Activated T-helper 2 cell treated with anti-CD3 and anti-CD28 coated beads, Interferon-gamma antibody, Interleukin-2, Interleukin-4, amounts not matched to agents 10 μg/mL and 5 μg/mL and 100 μg/mL, durations not matched to agents 14 hours and 24 hours and 36 hours (primary cell): ENCODE measurements at places on chromosomes 6 and 20.

DNA sequence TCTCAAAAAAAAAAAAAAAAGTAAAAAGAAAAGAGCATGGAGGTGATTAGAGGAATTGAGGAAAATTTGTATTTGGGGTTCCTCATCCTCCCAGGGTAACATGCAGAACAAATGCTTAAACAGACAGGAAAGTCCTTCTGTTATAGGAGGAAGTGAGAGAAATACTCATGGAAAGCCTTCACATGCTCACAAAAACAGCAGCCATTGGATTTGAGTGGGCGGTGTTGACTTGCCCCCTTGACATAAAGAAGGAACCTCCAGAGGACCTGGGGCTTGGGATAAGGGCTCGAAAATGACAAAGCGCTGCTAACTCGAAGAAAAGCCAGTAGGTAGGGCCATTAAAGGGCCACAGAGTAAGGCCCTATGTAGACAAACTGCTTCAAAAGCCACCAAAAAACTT is 17.5 kb upstream of the SAMHD1 start:
- DNase-seq: no peak
- no peaks in the 10 kb centered on the region for H3K27me3 ChIP-seq
- peak overlapping the region; percentile 45 for H3K4me3 ChIP-seq
- peaks cover 16% of the 10 kb centered on the region for H3K36me3 ChIP-seq
- peak overlapping the region; percentile 70 for H3K27ac ChIP-seq
- H3K4me1 ChIP-seq: peaks cover 44% of the 10 kb centered on the region

DNA sequence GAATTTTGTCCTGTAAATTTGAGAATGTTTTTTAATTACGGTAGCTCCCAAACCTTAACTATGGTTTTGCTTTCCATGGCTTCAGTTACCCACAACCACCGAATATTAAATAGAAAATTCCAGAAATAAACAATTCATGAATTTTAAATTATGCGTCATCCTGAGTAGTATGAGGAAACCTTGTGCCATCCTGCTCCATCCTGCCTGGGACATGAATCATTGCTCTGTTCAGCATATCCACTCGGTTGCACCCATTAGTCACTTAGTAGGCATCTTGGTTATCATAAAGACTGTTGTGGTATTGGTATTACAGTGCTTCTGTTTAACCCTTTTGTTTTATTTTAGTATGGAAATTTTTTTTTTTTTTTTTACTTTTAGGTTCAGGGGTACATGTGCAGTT is 39.7 kb downstream of the KCNS1 start:
- no peak for DNase-seq
- H3K27me3 ChIP-seq: no peaks in the 10 kb centered on the region
- peaks cover 75% of the 10 kb centered on the region for H3K36me3 ChIP-seq
- no peak overlapping the region for H3K27ac ChIP-seq
- peaks cover 39% of the 10 kb centered on the region for H3K4me1 ChIP-seq

DNA sequence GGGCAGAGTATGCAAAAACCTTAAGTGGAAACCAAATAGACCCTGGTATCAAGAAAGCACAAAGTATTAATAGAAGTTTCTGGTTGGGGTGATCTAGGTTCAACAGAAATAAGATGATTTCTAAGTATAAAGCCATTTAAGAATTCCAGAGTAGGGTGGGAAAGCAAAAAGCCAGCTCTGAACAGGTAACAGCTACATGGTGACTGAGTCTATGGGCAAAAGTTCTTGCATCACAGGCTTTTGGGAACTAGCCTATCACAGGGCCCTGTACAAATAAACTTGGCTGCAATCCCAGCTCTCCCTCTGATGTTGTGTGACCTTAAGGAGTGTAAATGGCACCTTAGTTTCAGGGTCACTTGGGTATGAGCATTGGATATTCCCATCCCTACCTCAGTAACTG is 5.5 kb downstream of the TCF19 start:
- no peak overlapping the region for H3K27ac ChIP-seq
- H3K4me1 ChIP-seq: peaks cover 23% of the 10 kb centered on the region
- no peaks in the 10 kb centered on the region for H3K27me3 ChIP-seq
- peaks cover 52% of the 10 kb centered on the region for H3K36me3 ChIP-seq

DNA sequence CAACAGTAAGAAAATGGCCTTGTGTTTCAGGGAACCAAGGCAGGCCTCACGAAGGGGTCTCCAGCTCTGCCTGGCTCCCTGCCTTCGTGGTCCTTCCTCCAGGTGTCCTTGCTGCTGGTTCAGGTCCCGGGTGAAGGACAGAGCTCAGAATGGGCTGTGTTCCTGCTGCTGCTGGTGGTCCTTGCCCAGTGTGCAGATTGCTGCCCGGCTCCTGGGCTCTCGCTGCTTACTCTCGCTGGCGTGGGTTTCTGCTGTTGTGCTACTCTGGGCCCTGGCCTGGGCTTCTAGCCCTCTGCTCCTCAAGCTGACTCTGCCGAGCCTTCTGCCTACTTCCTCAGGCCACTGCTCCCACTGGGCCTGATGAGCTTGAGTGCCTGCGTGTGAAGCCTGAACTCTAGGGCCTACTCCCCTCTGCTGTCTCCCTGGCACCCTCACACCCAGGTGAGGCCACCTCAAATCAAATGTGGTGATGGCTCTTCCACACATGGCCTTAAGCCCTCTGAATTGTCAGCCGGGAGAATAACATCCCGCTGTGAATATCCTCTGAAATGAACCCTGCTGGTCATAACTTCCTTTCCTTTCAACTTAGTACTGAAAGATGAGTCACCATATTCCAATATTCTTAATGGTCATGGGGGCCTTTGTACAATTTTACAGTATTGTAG is 171.6 kb downstream of the FOXC1 start:
- no peaks in the 10 kb centered on the region for H3K36me3 ChIP-seq
- no peaks in the 10 kb centered on the region for H3K4me1 ChIP-seq
- no peak overlapping the region for H3K27ac ChIP-seq
- no peaks in the 10 kb centered on the region for H3K27me3 ChIP-seq
- no peak for DNase-seq

DNA sequence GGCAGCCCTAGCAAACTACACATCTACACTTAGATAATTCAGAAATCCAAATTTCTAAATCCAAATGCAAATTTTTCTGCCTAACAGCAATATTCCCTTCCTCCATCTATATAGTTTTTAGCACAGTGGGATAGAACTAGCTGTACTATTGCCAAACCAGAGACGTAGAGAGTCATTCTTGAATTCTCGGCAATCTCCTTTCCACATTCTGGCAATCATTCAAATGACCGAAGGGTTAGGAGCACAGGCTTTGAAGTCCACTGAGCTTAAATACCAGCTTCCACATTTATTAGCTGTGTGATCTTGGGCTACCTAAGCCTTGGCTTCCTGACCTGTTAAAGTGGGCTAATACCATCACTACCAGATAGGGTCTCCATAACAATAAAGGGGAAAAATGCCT is 3.1 kb upstream of the RPS12 start:
- H3K4me1 ChIP-seq: peaks cover 17% of the 10 kb centered on the region
- H3K27me3 ChIP-seq: peaks cover 33% of the 10 kb centered on the region
- DNase-seq: no peak
- no peak overlapping the region for H3K4me3 ChIP-seq
- H3K27ac ChIP-seq: no peak overlapping the region
- peaks cover 23% of the 10 kb centered on the region for H3K36me3 ChIP-seq
